Tongue (tissue), 3 donors: ENCODE measurements at places on chromosomes 3 and 15. TPM values are rescaled to one million over a fixed set of nuclear protein-coding genes. Genes with fewer than 3 reads are reported as not detected.

TMCO5A gene
- total RNA-seq, result not detected

DNA sequence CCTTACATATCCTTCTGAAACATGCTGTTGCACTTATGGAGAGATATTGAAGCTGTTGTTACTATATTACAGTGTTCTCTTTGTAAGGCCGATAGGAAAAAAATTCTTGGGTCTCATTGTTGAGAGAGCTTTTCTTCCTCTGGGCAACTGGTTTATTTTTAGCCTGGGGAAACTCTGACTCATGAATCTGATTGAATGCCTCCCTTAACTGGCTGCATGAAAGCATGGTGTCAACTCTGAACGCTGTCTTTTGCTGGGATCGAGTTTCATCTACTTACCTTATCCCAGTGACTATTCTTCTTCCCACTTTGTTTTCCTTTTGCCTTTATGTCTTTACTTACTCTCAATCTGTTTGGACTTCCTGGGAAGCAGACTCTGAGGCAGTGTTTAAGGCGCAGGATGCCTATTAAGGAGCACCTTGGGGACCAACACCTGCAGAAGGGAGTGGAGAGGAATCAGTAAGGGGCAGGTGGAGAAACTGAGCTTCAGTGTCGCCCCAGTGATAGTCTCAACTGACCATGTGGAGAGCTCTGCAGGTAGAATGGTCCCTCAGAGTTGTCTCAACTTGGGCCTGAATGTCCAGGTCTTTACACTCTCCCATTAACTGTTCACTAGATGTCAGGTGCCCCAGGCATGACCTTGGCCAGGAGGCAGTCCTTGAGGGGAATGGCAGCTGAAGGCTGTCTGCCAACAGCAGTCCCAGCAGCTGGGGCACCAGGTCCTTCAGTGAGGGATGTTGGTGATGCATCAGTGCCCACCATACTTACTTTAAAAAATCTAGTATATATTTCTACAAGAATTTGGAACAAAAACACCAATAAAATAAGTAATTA is 88.9 kb upstream of the CCNL1 start:
- DNase-seq, result peak; percentile 77

DNA sequence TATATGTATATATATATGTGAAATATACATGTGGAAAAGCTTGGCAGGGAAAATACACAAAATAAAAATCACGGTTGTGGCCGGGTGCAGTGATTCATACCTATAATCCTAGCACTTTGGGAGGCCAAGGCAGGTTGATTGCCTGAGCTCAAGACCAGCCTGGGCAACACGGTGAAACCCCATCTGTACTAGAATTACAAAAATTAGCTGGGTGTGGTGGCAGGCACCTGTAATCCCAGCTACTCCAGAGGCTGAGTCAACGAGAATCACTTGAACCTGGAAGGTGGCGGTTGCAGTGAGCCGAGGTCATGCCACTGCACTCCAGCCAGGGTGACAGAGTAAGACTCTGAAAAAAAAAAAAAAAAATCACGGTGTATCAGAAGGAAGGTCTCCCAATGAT is 20.8 kb upstream of the ARHGEF3 start:
- DNase-seq, result no peak

- no peak for DNase-seq
Observed at GRCh38 chr3:28637742-28638141, 289.1 kb upstream of the AZI2 start.

GOLGA8T gene
- total RNA-seq, result not detected

CHRNB4 gene
- total RNA-seq, result 1.1 TPM

GRCh38 chr15:45113380-45113990 is 487 bp downstream of the DUOX2 start:
- DNase-seq, result no peak

GRCh38 chr15:79700951-79701480 is 195.8 kb downstream of the MTHFS start:
- no peak for DNase-seq

- no peak for DNase-seq
Observed at GRCh38 chr3:178623666-178624255, 87.5 kb downstream of the KCNMB2 start.

- DNase-seq, result no peak
Observed at GRCh38 chr3:171873580-171873979, 30.4 kb downstream of the TMEM212 start.

- no peak for DNase-seq
Observed at GRCh38 chr3:41874022-41874421, 87.9 kb downstream of the ULK4 start.

RYR3 gene
- 98.0 TPM for total RNA-seq

- DNase-seq, result no peak
Observed at GRCh38 chr3:16350597-16351318, 85.7 kb downstream of the OXNAD1 start.

- peak; percentile 71 for DNase-seq
Observed at GRCh38 chr15:73927476-73928240, 1.4 kb downstream of the LOXL1 start.

DNA sequence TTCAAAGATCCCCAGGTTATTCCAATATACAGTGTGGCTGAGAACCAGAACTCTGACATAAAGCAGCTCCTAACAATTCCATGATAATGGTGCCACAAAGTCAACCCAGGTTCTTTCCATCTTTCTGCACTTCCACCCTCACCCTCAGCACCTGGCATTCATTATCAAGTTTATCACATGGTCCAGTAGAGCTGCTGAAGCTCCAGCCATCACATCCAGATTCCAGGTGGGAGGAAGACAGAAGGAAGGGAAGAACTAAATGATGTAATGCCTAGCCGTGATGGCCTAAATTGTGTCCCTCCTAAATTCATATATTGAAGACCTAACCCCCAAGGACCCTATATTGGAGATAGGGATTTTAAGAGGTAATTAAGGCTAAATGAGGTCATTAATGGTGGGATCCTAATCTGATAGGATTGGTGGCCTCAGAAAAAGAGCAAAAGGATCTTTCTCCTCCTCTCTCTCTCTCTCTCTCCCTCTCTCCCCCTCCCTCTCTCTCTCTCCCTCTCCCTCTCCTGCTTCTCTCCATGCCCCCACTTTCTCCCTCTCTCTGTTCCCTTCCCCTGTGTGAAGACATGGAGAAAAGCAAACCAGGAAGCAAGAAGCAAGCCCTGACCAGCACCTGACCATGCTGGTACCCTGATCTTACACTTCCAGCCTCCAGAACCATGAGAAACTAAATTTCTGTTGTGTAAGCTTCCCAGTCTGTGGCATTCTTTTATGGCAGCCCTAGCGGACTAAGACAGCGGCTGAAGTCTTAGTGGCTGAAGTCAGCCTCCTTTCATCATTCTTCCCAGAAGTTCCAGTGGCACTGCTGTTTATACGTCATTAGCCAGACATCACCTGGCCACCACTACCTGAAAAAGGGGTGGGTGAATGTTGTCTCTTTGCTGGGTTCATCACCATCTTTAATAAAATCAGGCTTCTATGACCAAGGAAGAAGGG is 369.7 kb upstream of the PROK2 start:
- DNase-seq, result peak; percentile 27

GRCh38 chr3:195021692-195022091 is 249.3 kb downstream of the XXYLT1 start:
- no peak for DNase-seq

LRRC31 gene
- total RNA-seq, result not detected

- no peak for DNase-seq
Observed at GRCh38 chr15:60358935-60359682, 38.7 kb downstream of the ANXA2 start.

SUCNR1 gene
- 0.10 TPM for total RNA-seq

- DNase-seq, result no peak
Observed at GRCh38 chr3:158368271-158368670, 202.7 kb upstream of the MLF1 start.

TRIM59 gene
- total RNA-seq, result 24.3 TPM

- DNase-seq, result no peak
Observed at GRCh38 chr3:41715376-41715775, 246.5 kb downstream of the ULK4 start.

- DNase-seq, result peak; percentile 44
Observed at GRCh38 chr3:4740397-4741105, 238.7 kb upstream of the BHLHE40 start.

- peak; percentile 54 for DNase-seq
Observed at GRCh38 chr15:65856821-65857455, 12.4 kb upstream of the RAB11A start.

- no peak for DNase-seq
Observed at GRCh38 chr3:121809249-121809648, 25.6 kb downstream of the IQCB1 start.

NDN gene
- 194 TPM for total RNA-seq

DNA sequence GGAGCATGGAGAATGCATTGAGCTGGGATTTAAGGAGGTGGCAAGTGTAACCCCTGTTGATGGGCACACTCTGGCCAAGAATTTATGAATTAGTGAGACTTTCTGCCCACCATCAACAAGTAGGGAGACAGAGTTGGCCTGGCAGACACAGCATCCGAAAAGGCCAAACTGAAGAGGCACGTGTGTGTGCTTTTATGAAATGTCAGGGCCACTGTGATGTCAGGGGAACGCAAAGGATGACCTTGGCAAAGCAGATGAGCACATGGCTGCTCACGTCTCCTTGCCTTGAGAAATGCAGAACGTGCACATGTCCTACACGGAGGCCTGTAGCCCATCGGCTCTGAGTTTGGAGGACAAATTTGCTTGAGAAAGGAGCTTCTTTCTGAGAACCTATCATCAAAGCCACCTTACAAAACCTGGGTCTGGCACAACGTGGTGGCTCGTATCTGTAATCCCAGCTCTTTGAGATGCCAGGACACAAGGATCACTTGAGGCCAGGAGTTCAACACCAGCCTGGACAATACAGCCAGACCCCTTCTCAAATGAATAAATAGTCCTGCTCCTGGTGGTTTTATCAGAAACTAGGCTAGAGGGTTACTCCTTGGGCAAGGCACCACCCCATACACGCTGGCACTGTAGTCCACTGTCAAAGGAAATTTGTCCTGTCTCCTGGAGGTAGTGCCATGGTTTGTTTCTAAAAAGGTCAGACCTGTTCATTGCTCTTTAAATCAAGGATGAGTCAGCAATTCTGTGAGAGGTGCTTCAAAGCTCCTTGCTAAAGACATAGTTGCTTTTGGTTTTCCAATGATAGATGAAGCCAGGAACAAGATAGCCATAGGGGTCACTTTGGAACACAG is 941 bp upstream of the SH3BP5 start:
- no peak for DNase-seq

GRCh38 chr3:132433121-132433520 is 15.8 kb downstream of the DNAJC13 start:
- DNase-seq, result no peak

- no peak for DNase-seq
Observed at GRCh38 chr15:45702041-45702440, 67.2 kb downstream of the SQOR start.

GRCh38 chr3:89565098-89565497 is 457.7 kb downstream of the EPHA3 start:
- DNase-seq, result no peak

DNA sequence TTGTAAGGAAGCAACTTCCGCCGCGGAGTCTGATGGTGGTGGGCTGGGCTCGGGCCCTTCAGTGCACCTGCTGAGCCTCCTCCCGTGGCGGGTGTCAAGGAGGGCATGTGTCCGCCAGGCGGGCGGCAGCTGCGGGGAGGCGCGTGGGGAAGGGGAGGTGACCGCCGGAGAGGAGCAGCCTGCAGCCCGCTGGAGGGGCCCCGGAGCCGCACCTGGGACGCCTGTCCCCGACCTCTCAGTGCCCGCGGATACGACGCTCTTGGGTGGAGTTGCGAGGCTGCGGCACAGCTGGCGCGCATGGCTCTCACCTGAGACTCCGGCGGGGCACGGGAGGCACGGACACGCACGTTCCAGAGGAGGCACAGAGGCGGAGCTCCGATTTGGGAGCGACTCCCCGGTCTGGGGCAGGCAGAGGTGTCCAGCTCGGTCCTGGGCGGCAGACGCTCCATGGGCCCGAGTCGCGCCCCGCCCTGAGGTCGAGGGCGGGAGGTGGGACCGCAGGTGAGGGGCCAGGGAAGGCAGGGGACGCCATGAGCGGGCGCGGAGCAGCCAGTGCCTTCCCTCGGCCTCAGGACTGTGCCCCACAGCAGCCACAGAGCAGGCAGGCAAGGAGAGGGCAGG is 50.2 kb upstream of the PRR20G start:
- peak; percentile 68 for DNase-seq

- DNase-seq, result no peak
Observed at GRCh38 chr3:3209714-3210113, 30.2 kb upstream of the CRBN start.

GRCh38 chr3:141148169-141148568 is 83.5 kb upstream of the PXYLP1 start:
- DNase-seq, result no peak

DNA sequence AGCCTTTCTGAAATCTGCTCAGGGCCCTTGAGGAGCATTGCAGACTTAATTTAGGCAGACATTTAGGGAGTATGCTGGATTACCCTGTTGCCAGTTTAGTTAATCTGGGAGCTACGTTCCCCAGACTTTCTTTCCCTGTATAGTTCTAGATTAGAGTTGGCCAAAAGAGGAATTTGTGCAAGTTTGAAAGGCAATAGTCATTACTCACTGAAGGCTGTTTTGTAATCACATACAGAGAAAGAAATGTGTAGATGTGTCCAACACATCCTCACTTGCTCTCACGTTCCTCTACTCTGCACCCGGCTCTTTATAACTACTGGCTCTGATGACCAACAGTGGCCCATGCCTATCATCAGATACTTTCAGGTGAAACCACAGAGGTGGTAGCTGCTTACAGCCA is 24.2 kb downstream of the MASP1 start:
- DNase-seq, result no peak

SLC6A11 gene
- total RNA-seq, result 0.21 TPM

DNA sequence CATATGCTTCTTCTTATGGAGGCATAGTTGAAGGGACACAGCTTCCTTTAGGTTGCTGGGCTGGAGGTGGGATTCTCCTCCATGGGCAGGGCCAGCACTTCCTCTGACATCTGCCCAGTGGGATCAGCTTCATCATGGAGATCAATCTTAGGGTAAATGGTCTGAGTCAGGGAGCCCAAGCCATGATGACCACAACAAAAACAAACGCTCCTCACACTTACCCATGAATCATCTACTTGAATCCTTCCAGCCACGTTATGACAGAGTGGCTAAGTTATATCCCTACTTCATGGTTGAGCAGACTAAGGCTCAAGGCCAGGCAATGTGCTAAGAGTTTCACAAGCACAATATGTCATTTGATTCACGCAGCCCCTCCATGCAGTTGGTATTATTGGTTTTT is 87.2 kb upstream of the NMNAT3 start:
- no peak for DNase-seq

GRCh38 chr3:51955175-51955892 is at the start of gene GPR62:
GPR62 (plus strand) TSS chr3:51955381; CDS start chr3:51955653, 272 bp downstream.
- DNase-seq, result no peak

GRCh38 chr3:159158801-159159200 is 356.9 kb downstream of the MFSD1 start:
- no peak for DNase-seq

DNA sequence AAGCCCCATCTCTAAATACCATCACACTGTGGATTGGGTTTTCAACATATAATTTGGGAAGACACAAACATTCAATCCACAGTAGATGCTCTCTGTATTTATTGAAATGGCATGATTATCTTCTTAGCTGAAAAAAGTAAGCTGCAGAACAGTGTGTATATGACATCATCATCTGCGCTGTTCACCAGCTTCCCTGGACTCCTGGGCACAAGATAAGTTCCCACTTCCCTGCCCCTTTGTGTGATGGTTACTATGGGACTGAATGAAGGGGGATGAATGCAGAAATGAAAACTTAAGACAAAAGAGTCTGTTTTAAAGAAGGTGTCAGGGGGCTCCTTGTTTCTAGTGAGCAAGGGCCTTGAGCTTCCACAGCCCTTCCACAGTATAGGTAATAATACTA is 20.0 kb upstream of the GPD1L start:
- no peak for DNase-seq
